Hippocampal formation (tissue), 2 donors: ENCODE measurements at places on chromosomes 4 and X.

GRCh38 chrX:40316502-40316901 lies 218.7 kb upstream of the BCOR start:
- no peak for DNase-seq

GRCh38 chr4:153822316-153822715 lies 33.4 kb upstream of the SFRP2 start:
- no peak for DNase-seq

DNA sequence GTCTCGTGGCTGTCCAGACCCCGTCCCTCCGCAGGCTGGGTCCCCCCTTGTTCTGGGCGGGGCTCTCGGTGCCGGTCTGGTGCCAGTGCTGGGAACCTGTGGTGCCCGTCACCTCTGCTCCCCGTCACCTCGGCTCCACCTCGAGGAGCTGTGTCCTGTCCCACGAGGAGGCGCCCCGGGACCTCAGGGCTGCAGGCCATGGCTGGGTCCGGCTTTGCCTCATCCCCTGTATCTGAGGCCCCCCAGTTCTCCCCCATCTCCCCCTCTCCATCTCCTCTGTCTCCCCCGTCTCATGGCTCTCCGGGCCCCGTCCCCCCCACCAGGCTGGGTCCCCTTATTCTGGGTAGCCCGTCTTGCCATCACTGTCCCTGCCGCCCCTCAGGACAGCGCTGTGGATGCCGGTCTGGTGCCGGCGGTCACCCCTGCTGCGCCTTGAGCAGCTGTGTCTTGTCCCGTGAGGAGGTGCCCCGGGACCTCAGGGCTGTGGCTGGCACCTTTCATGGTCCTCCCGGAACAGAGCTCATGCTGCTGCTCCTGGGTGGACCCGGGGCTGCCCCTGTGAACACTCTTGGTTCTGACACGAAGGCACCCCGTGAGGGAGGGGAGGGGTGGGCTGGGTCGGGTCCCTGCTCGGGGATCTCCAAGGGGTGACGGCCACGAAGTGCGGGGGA lies 13.4 kb upstream of the GTPBP6 start:
- no peak for DNase-seq

GRCh38 chrX:124829930-124830329 lies 483.6 kb downstream of the SH2D1A start:
- no peak for DNase-seq

GRCh38 chr4:104848597-104849225 lies 298.0 kb upstream of the TET2 start:
- DNase-seq = no peak

DNA sequence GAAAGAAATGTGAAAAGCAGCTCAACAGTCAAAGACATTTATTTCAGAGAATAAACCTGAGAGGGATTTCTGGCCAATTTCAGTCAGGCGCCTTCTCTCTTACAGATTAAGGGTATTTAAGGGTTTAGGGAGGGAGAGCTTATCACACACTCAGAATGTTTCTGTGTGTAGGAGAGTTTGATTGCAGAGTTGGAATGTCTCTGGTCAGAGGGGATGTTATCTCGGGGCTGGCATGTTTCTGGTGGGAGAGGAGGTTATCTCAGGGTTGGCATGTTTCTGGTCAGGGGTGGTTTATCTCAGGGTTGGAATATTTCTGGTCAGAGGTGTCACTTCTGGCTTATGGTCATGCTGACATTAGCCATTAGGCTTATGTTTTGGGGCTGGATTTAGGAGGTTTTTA lies 1920.5 kb upstream of the PCDH7 start:
- DNase-seq = no peak
